ENCODE measurements at places on chromosomes 11 and 22.

DNA sequence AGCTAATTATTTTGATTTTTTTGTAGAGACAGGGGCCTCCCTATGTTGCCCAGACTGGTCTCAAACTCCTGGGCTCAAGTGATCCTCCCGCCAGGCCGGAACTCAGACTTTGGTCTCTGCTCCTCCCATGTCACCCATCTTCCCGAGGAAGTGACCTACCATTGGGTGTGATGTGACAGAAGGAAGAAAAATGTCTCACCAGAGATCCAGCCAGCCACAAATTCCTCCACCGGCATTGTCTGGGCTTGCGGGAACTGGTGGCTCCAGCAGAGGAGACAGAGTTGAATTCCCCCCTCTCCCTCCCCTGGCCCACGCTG lies 772 bp downstream of the SLC25A45 start:
- DNase-seq: no peak

- DNase-seq: no peak
Observed at GRCh38 chr11:124753205-124753604, 1.1 kb upstream of the VSIG2 start.

GRCh38 chr11:1730059-1730629 lies 20.3 kb downstream of the IFITM10 start:
- no peak for DNase-seq

GRCh38 chr11:129326921-129327320 lies 48.7 kb upstream of the BARX2 start:
- no peak for DNase-seq

DNA sequence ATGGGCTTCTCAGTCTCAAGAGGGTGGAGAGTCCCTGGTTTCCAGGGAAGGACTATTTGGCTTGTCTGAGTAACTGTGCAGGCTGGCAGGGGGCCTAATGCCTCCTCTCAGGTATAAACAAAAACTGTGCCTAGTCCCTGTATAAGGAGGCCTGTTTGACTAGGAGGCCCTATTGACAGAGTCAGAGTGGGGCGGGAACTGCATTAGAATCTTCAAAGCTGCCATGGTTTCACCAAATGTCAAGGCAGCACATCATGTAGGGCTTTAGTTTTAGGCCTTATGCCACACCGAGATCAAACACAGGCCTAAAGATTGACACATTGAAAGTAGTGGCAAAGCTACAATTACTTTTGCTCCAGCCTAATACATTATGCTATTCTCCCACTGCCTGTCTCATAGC lies 611.5 kb upstream of the B3GAT1 start:
- DNase-seq: no peak

GRCh38 chr22:49590381-49590780 lies 237.3 kb downstream of the BRD1 start:
- DNase-seq: no peak

DNA sequence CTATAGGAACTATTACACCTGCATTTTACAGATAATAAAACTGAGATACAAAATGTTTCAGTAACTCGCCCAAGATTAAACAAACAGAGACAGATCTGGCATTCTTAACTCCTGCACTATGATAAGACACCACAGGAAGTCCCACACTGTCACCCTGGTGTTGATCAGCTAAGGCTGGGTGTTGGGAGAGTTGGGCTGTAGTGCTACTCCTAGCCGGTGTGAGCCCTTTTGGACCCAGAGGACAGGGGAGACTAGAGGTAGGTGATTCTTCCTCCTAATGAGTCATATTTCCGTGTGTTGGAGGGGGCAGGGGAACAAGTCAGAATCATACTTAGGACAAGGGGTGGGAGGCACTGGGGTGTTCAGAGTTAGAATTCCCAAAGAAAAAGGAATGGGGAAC lies 353.2 kb upstream of the TENM4 start:
- no peak for DNase-seq

GRCh38 chr11:64772303-64773018 lies 5.9 kb downstream of the SF1 start:
- no peak for DNase-seq

GRCh38 chr11:110249066-110249465 lies 47.3 kb downstream of the RDX start:
- no peak for DNase-seq

DNA sequence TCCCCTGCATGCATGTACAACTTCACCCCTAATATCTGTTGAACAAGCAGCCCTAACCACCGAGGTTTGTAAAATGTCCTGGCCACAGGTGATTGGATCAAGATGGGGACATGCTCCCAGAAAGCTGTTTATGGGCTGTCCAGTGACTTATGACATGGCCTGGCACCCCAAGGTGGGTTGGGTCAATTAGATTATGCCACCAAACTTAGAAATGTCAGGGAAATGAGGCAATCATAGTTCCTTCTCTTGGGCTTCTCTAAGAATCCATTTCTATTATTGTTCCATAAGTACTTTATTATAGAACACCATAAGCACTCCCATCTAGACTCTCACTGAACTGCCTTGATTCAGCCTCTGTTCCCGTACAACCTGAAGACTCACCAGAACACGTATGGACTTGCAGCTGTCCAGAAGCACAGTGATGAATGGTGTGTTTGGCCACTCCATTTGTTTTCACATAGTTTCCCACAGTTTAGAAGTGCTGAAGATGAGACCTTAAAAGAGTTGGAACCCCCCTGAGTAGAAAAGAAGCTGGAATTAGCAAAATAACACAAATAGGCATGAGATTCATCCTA lies 45.5 kb upstream of the OLFML1 start:
- no peak for DNase-seq

GRCh38 chr11:6319001-6319703 lies 1.1 kb downstream of the CAVIN3 start:
- DNase-seq: no peak

DNA sequence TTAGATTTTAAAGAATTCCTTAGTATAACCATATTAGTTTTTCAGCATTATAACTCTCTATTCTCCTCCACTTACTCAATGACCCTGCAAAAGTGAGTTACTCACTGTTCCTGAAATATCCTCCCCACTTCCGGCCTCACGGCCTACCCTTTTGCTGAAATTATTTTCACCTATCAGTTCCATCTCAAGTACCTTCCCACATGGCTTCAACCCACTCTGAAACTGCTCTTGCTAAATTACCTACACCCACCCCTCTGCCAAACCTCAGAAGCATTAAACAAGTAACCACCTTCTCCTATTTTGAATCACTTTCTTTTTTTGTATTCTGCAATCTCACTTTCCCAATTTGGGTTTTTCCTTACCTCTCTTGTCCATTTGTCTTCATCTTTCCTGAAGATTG lies 37.7 kb downstream of the OR5P2 start:
- no peak for DNase-seq

DNA sequence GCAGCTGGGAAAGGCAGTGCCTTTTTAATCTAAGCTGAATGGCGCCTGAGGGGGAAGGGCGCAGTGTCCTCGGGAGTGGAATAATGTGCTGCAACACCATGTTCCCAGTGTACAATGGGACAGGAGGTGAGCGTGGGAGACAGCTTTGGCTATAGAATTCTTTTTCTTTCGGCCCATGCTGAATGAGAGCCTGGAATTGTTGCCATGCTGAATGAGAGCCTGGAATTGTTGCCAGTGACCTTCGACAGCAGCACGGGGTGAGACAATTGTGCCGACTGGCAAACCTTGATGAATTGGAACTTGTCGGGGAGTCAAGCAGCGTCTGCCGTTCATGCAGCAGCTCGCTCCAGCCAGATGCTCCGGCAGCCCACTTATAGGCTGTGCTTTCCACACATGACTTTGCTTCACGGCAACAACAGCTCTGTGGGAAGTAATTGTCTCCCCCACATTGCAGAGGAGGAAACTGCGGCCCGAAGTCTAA lies 141.4 kb upstream of the E2F8 start:
- DNase-seq: no peak

- no peak for DNase-seq
Observed at GRCh38 chr11:61020551-61021235, 49.2 kb downstream of the CD6 start.

GRCh38 chr22:29617922-29618629 lies 14.6 kb downstream of the NF2 start:
- DNase-seq: no peak

DNA sequence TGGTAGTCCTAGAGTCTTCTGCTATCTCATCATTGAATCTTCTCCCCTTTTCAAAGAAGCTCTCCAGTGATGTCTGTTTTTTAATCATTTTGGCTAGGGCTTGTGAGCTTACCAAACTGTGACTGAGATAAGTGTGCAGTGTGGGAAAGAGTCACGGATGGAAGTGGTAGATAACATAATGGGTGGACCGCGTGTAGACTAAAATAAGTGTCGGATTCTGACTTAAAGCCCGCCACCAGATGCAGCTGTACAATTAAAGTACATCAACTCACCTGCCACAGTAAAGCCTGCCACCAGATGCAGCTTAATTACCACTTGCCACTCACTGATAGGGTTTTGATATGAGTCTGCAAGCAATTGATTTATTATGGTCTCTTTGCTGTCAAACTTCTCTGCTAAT lies 581.5 kb downstream of the LRRC4C start:
- no peak for DNase-seq

GRCh38 chr11:64814712-64815187 lies 4.4 kb upstream of the MEN1 start:
- DNase-seq: no peak

All from NCI-H510A (cell line).